Activated naive CD4-positive, alpha-beta T cell treated with anti-CD3 and anti-CD28 coated beads, Interleukin-2, amount 50 U/mL, for 16 hours (primary cell): ENCODE measurements at places on chromosomes 1 and 21.
A peak's percentile ranks its signal among the peaks of the same experiment; 100 is the strongest.

DNA sequence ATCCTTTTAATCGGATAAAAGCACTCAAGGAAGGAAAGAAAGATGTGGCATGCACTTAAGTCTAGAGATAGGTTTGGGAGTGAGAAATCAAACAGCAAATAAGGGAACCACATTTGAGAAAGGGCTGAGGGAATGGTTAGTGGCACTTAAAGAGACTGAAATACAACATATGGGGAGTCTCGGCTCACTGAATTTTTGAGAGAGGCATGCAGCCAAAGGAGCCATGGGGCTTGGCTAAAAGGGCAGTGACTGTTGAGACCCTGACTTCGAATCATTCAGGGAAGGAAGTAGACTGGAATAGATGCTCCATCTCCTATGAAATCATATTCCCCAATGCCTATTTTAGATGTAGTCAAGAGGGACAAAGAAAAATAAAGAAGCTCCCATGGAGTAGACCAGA, 58.3 kb upstream of the HAO2 start:
- DNase-seq: no peak

DNA sequence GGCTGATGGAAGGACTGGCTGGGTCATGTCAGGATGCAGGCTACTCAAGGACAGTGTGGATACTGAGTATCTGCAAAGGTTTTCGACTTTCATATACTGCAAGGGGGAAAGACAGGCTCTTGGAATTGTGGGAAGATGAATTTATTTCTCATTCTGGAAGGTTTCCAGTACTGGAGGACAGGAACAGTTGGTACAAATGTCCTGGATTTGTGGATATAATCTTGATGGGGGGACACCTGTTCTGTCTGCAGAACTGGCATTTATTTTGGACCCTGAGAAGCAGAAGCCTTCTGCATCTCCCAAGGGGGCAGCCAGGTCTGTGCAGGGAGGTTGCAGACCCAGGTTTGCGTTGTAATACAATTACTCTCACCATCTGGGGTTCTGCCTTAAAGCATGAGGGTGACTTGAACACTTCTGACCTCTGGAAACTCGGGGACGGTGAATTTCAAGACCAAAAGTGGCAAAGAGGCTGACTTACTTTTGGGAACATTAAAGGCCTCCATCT, 65.8 kb downstream of the NOS1AP start:
- DNase-seq: no peak

DNA sequence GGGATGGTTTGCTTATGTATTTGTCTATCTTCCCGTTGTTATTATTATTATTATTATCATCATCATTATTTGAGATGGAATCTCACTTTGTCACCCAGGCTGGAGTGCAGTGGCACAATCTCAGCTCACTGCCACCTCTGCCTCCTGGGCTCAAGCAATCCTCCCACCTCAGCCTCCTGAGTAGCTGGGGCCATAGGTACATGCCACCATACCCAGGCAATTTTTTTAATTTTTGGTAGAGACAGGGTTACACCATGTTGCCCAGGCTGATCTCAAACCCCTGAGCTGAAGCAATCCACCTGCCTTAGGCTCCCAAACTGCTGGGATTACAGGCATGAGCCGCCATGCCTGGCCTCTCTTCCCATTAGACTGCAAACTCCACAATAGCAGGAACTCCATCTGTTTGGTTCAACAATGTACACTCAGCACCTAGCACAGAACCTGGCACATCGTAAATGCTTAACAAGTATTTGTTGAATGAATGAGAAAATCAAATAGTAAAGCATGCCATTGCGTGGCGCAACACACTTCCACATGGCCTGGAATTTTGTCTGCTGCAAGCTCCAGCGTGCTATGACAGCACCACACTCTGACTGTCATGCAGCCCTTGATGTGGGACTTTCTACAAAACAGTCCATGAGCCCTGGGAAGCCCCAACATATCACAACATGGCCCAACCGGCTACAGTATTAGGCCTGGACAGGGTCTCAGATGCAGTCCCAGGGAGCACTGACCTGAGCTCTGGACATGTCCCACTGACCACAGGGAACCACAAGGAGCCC, 3.8 kb upstream of the TINAGL1 start:
- DNase-seq: no peak

- peak; percentile 39 for DNase-seq
Observed at GRCh38 chr1:32336963-32337675, 1.1 kb upstream of the MARCKSL1 start.

GRCh38 chr1:61198554-61198953, 116.2 kb downstream of the NFIA start:
- DNase-seq: no peak

DNA sequence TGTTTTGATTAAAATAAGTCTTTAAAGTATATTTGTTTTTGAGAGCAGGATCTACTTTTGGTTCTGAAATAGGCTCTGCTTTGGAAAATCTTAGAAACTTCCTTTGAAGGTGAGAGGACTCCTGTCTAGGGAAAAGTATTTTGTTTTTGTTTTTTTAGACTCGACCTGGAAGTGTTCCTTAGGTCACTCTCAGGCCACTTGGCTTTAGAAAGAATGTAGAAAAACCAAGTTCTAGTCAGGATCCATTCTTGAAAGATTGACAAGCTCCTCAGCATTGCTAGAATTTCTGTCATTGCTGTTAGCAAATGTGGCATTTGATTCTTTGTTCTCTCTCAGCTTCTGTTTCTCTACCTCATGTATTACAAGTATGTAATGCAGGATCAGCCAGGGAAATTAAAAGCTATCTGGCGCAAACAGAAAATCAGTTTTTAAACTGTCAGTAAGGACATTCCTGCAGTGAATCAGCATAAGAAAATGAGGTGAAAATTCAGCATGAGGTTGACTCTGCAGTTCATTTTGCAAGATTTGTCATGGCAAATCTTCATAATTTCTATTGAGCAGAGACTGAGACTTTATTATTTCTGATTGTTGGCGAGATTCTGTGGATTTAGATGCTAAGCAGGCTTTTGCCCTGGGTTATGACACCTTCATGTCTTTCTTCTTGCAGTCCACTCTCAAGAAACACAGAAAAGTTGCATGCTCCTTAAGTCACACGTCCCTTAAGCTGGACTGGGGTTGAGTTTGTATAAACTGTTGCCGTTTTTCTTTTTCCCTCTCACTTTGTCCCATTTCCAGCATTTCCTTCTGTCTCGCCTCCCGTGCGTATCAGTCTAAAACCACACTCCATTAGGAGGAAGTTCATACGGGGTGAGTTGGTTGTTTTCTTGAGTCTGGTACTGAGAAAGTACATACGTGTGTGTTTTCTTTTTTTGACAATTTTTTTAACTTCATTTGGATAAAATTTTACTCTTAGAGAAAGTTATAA, 12.6 kb downstream of the NTPCR start:
- DNase-seq: no peak

DNA sequence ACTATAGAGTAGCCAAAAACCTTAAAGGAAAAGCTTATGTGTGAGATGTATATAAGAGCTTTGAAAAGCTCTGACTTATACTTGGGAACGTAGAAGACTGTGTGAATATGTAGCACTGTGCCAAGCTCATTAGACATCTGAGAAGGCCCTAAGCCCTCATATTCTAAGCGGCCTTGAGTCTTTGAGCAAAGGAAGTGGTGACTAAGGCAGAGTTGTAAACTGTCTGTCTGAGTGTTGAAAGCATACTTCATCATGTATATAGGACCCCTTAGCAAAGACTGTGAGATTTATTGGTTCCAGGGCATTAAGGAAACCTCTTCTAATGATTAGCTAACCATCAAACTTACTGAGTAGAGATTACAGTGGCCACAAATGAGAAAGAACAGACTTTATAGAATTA, 153.3 kb upstream of the LYPLAL1 start:
- no peak for DNase-seq

GRCh38 chr1:233394860-233395717, 67.6 kb downstream of the MAP3K21 start:
- DNase-seq: no peak

DNA sequence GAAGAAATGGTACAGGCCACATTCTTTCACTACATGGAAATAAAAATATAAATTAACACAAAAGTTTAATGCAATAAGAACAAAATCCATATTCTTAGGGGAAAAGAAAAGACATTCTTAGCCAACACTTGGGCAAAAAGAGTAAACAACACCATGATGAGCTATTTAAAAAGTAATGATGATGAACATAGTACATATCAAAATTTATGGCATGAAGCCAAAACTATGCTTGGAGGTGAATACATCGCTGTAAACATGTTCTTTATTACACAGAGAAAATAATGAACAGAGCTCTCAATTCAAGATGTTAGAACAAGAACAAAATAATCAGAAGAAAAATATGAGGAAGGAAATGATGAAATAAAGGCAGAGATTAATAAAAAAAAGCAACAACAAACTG, 158.2 kb downstream of the ZSCAN20 start:
- DNase-seq: no peak

- DNase-seq: no peak
Observed at GRCh38 chr1:35650416-35650815, 9.1 kb upstream of the PSMB2 start.

DNA sequence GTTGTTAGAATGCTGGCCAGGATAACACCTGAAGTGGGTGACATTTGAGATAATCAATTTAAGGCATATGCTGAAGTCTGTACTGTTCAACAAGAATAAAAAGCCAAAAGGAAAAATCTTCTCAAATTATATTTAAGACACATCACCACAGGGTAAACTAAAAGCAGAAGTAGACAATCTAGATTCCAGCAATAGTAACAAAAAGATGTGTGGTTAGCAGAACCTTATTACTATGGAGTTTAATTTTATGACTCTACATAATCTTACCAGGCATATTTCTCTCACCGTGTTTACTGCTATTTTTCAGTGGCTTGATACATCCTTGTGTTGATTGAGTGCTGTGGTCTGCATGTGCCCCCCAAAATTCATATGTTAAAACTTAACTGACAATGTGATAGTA, 300.4 kb upstream of the ZP4 start:
- DNase-seq: no peak

- no peak for DNase-seq
Observed at GRCh38 chr1:185961664-185962063, 227.5 kb downstream of the HMCN1 start.

DNA sequence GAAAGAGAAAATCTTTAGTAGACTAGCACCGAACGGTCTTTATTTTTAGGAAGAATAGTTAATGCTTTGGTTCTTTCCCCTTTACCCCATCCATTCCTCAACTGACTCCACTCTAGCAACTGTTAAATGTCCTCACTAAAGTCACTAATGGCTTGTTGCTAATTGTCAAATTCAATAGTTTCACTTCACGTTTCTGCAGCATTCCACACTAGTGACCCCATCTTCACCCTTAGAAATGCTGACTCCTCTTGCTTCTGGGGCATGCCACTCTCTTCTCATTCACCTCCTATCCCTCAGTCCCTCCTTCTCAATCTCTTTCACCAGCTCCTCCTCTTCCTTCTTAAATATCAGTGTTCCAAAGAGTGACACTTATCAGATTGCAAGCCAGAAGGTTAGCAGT, 19.4 kb upstream of the CADM3 start:
- no peak for DNase-seq

- DNase-seq: no peak
Observed at GRCh38 chr1:43573066-43573800, 42.5 kb downstream of the PTPRF start.
